ENCODE measurements at places on chromosomes 7 and 10.

GRCh38 chr10:71964743-71965515, 734 bp downstream of the CHST3 start:
- no peak for DNase-seq

DNA sequence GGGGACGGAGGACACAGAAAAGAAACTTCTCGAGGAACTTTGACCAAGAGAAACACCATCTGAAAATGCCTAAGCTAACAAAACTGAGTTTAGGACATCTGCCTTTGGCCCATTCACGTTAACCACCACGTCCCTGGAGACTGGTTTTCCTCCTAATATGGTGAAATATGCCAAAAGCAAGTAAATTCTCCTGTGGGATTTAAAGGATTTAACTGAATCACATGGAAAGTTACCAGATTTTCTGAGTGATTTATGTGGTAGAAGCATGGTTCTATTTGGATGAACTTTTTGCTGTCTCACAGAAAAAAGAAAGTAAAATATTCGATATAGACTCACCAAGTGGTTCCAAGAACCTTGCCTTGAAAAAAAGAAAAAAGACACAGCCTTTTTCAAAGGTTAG, 30.4 kb upstream of the BMPER start:
- DNase-seq: no peak

- no peak for DNase-seq
These were observed 9.9 kb upstream of the PRKAG2 start for GRCh38 chr7:151886783-151887182.

DNA sequence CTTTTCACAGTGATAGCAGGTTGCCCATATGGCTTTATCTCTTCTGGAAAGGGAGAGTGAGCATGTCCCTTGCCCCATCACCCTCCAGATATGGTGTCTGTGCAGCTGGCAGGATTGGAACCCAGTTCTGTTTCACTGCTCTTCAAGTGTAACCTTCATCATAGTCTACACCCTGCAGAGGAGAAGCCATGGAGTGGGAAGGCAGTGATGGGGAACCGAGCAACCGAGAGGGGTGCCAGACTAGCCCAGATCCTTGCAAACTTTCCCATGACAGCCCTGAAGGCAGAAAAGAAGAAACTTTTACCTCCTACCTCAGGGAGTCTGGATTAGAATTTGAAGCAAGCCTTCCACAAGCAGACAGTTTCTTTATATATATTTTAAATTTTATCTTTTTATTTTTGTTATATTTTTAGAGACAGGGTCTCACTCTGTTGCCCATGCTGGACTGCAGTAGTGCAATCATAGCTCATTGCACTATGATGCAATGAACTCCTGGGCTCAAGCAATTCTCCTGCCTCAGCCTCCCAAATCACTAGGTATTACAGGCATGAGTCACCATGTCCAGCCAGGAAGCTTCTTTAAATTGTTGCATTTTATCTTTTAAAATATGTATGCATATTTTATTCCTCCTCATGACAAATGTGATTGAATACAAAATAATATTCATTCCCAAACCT, 133.3 kb downstream of the KCNMA1 start:
- no peak for DNase-seq

DNA sequence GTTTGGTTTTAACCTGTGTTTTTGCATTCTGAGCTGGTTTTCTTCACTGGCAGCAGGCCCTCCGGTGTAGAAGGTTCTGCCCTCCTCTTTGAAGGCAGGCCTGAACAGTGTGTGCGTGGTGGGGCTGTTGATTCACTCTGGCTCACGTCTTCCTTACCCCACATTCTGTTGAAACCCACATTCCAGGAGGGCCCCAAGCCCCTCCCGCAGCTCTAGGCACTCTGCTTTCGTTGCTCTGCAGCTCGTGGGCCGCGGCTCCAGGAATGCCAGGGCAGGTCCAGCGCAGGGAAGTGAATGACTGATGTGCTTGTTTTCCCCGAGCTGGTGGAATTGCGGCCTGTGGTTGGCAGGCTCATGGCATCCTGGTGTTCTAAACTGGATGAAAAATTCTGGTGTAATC, 49.0 kb downstream of the HTRA1 start:
- DNase-seq: no peak

- DNase-seq: no peak
These were observed 965 bp upstream of the PROSER2 start for GRCh38 chr10:11822026-11822756.

DNA sequence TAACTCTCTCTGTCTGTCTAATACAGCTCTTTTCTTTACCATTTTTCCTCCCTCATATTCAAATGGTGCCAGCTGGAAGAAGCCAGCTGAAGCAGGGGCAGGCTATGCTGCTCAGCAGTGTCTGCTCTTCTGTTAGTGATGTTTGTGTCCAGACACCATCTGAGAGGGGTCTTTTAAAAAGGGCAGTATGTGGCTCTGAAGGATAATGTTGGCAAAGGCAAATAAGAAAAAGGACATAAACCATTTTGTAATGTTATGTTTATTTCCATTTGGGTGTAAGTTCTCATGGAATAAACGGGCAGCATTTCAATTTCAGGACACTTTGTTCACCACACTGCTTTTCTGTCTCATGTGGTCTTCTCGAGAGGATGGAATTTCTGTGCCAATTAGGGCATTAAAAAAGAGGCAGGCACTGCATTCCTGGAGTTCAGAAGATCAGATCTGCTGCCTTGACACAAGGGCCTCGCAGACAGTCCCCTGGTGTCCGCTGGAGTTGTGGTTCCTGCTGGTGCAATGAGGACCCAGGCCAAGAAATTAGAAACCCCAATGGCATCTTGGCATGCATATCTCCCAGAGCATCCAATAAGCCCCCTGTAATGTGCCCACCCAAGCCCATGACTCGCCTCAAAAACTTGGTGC, 109.0 kb upstream of the ELMO1 start:
- DNase-seq: no peak

Measured in activated gamma-delta T cell treated with Interleukin-2 at 50 U/mL for 16 hours (primary cell).